ENCODE measurements at places on chromosomes 1 and 21. TPM values are rescaled to one million over a fixed set of nuclear protein-coding genes. Genes with fewer than 3 reads are reported as not detected.

DNA sequence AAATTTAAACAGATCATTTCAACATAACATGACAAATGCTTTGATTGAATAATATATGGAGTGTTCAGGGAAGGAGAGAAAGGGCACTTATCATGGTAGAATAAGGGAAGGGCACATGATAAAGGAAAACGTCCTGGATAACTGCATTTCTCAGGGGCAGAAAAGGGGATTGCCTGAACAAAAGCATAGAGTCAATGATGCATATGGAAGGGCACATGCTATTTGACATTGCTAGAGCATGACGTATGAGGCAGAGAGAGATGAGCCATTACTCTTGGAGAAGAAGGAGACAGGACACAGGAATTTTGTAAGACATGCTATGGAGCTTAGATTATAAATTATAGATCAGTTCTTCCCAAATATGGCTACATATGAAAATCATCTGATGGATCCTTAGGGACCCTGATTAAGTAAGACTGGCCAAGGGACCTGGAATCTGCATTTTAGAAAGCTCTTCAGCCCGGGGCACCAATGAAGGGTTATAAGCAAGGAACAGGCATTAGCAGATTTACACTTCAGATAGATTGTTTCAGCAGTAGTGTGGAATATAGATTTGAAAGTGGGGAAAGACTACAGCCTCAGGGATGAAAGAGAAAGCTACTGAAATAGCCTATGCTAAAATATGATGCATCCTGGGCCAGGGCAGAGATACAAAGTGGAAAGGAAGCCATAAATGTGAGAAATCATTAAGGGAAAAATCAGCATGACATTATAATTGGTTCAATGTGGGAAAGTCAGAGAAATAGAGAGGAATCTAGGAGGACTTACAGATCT lies 21.3 kb downstream of the FMO2 start:
- no peaks in the 10 kb centered on the region for H3K36me3 ChIP-seq
- no peak for DNase-seq
- H3K27ac ChIP-seq, result no peak overlapping the region
- no peaks in the 10 kb centered on the region for H3K27me3 ChIP-seq
- no peaks in the 10 kb centered on the region for H3K4me1 ChIP-seq
- no peak overlapping the region for H3K4me3 ChIP-seq

- no peaks in the 10 kb centered on the region for H3K27me3 ChIP-seq
- no peaks in the 10 kb centered on the region for H3K36me3 ChIP-seq
- DNase-seq, result no peak
- H3K4me3 ChIP-seq, result no peak overlapping the region
- H3K27ac ChIP-seq, result no peak overlapping the region
These were observed 15.9 kb downstream of the SMIM12 start for GRCh38 chr1:34843392-34844251.

DNA sequence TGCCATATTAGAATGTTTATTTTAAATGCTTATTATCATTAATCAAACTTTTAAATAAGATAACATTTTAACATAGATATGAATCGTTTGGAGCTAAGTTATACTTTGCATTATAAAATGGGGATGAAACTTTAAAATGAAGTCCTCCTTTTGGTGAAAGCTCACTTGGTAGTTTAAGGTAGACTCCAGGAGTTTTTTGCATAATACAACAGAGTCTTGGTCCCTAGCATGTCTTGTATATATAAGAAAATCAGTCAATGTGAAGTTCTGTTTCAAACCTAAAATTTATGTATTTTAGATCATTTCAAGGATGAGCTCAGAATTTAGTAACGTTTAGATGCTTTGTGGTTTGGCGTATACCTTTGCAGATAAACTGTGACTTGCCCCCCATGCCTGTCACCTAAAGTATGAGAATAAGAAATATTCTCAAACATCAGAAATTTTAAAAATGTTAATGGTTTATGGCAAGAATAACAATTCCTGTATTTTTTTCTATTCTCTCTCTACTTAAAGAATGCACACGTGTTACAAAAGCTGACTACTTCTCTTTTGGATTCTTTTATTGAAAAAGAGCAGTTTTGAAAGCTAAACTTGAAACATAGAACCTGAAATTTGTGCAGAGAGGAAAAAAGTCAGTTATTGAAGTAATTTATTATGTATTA lies 3.8 kb downstream of the NFIA start:
- no peak for DNase-seq

The MIXL1 gene
- total RNA-seq, result not detected

The BCAS2 gene
- 45.4 TPM for total RNA-seq

The TNFRSF9 gene
- under 0.01 TPM for total RNA-seq

The FLG gene
- total RNA-seq, result not detected

DNA sequence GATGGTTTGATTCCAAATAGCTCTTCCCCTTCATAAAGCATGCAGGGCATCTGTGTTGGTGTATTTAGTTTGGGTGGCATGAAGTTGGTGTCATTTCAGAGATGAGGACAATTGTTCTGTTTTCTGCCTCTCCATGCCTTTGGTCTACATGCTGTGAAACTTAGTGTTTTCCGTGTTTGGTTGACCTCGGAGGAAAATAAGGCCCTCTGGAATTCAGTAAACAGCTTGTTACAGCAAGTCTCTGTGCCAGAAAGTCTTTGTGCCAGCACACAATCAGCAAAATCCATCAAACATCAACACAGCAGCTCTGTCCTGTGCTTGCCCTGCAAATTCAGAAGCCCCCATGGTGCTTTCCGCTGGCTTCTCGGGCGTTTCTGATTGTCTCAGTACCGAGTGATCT lies 9.5 kb downstream of the PARK7 start:
- no peak overlapping the region for H3K4me3 ChIP-seq
- H3K4me1 ChIP-seq, result no peaks in the 10 kb centered on the region
- no peaks in the 10 kb centered on the region for H3K27me3 ChIP-seq
- peaks cover 15% of the 10 kb centered on the region for H3K36me3 ChIP-seq
- H3K27ac ChIP-seq, result no peak overlapping the region

DNA sequence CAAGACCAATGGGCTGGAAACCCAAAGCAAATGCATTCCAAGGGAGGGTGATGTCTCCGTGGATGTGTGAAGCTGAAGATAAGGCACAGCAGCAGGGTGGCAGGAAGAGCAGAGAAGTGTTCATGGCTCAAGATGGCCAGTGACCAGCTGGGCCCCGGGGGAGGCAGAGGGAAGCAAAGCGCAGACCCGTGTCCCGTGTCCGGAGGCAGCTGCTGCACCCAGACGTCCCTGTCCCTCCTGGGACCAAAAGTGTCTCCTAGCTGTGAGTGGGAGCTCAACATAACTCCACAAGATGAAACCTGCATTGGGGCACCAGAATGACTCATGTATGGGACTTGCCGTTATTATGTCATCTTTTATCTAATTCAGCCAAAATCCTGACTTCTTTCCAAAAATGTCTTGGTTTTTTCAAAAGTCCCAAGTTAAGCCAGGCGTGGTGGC lies 118.2 kb downstream of the RIPK4 start:
- H3K4me1 ChIP-seq, result peaks cover 8% of the 10 kb centered on the region
- no peaks in the 10 kb centered on the region for H3K27me3 ChIP-seq

- no peaks in the 10 kb centered on the region for H3K36me3 ChIP-seq
- H3K4me3 ChIP-seq, result no peak overlapping the region
- DNase-seq, result peak; percentile 72
These were observed 64.8 kb downstream of the ALPL start for GRCh38 chr1:21573971-21574465.

GRCh38 chr21:39527664-39528381 lies 76.1 kb downstream of the SH3BGR start:
- H3K4me3 ChIP-seq, result no peak overlapping the region
- H3K4me1 ChIP-seq, result no peaks in the 10 kb centered on the region
- no peak for DNase-seq
- H3K27ac ChIP-seq, result no peak overlapping the region

DNA sequence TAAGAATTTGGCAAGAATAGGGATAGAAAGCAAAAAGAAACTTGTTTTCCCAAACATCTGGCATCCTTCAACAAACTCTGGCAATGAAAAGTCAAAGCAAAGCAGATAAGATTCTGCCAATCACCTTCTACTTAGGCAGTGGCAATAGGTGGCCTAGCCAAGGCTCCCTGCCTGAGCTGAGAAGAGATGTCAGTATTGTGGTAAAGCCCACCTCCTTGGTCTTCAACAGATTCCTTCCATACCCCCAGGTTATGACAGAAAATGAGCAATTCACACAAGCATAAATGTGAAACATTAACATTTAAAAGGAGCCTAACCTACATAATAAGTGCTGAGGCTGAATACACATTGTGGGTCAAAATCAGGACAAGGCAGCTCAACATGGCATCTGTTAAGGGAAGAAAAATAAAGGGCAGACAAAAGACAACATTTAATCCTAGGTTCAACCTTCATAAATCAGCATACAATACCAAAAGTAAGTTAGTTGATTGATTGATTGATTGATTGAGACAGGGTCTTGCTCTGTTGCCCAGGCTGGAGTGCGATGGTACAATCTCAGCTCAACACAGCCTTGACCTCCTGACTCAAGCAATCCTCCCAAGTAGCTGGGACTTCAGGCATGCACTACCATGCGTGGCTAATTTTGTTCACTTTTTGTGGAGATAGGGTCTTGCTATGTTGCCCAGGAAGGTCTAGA lies 123.1 kb downstream of the AKT3 start:
- no peak for DNase-seq
- H3K36me3 ChIP-seq, result peaks cover 3% of the 10 kb centered on the region
- no peak overlapping the region for H3K27ac ChIP-seq

The OR10J1 gene
- total RNA-seq, result not detected

- peaks cover 1% of the 10 kb centered on the region for H3K4me1 ChIP-seq
- H3K36me3 ChIP-seq, result peaks cover 42% of the 10 kb centered on the region
- no peak for DNase-seq
- H3K27me3 ChIP-seq, result no peaks in the 10 kb centered on the region
These were observed 7.0 kb downstream of the TXLNA start for GRCh38 chr1:32186491-32186890.

The OR2L8 gene
- total RNA-seq, result not detected

- no peaks in the 10 kb centered on the region for H3K4me1 ChIP-seq
- H3K27ac ChIP-seq, result no peak overlapping the region
- H3K36me3 ChIP-seq, result no peaks in the 10 kb centered on the region
- H3K4me3 ChIP-seq, result no peak overlapping the region
- no peaks in the 10 kb centered on the region for H3K27me3 ChIP-seq
These were observed 116.7 kb upstream of the GRIK3 start for GRCh38 chr1:37150986-37151385.

- H3K27ac ChIP-seq, result no peak overlapping the region
- H3K4me3 ChIP-seq, result no peak overlapping the region
- H3K36me3 ChIP-seq, result peaks cover 33% of the 10 kb centered on the region
- H3K4me1 ChIP-seq, result no peaks in the 10 kb centered on the region
These were observed 17.4 kb upstream of the NBPF1 start for GRCh38 chr1:16630661-16631247.

The ERI3 gene
- total RNA-seq, result 44.9 TPM

- no peaks in the 10 kb centered on the region for H3K27me3 ChIP-seq
- no peaks in the 10 kb centered on the region for H3K4me1 ChIP-seq
- H3K36me3 ChIP-seq, result no peaks in the 10 kb centered on the region
- H3K27ac ChIP-seq, result no peak overlapping the region
These were observed 10.2 kb upstream of the PLXNA2 start for GRCh38 chr1:208254376-208254775.

- peaks cover 44% of the 10 kb centered on the region for H3K27me3 ChIP-seq
- H3K36me3 ChIP-seq, result no peaks in the 10 kb centered on the region
- peaks cover 3% of the 10 kb centered on the region for H3K4me1 ChIP-seq
- DNase-seq, result peak; percentile 93
- H3K27ac ChIP-seq, result no peak overlapping the region
These were observed 1.2 kb downstream of the PIK3C2B start for GRCh38 chr1:204493145-204493983.

The NES gene
- 87.4 TPM for total RNA-seq

DNA sequence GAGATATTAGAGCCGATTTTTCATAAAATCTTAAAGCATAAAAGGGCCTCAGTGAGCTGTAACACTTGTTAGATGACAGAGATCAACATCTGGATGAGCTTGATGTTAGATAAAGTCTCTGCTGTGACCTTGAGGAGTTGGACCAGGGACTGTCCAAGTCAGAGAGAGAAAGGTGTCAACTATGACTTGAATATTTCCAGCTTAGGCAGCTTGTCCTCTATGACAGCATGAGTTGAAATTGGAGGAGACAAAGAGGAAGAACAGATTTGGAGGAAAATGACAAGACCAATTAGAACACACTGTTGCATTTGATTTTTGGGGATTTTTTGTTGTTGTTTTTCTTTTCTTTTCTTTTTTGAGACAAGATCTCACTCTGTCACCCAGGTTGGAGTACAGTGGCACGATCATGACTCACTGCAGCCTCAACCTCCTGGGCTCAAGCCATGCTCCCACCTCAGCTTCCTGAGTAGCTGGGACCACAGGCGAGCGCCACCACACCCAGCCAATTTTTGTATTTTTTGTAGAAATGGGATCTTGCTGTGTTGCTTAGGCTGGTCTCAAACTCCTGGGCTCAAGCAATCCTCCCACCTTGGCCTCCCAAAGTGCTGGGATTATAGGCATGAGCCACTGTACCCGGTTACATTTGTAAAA lies 35.3 kb upstream of the CLIC4 start:
- DNase-seq, result no peak
- H3K27me3 ChIP-seq, result no peaks in the 10 kb centered on the region
- no peaks in the 10 kb centered on the region for H3K36me3 ChIP-seq
- no peak overlapping the region for H3K27ac ChIP-seq
- no peak overlapping the region for H3K4me3 ChIP-seq

- H3K27me3 ChIP-seq, result no peaks in the 10 kb centered on the region
- no peaks in the 10 kb centered on the region for H3K36me3 ChIP-seq
- H3K4me1 ChIP-seq, result no peaks in the 10 kb centered on the region
- DNase-seq, result no peak
- H3K4me3 ChIP-seq, result no peak overlapping the region
These were observed 3.1 kb downstream of the C1orf162 start for GRCh38 chr1:111476761-111477309.

GRCh38 chr1:145846201-145846612 lies 777 bp downstream of the NUDT17 start:
- H3K4me3 ChIP-seq, result peak overlapping the region; percentile 68
- DNase-seq, result peak; percentile 39
- no peaks in the 10 kb centered on the region for H3K27me3 ChIP-seq
- no peak overlapping the region for H3K27ac ChIP-seq
- H3K4me1 ChIP-seq, result peaks cover 15% of the 10 kb centered on the region

The CR2 gene
- not detected for total RNA-seq

DNA sequence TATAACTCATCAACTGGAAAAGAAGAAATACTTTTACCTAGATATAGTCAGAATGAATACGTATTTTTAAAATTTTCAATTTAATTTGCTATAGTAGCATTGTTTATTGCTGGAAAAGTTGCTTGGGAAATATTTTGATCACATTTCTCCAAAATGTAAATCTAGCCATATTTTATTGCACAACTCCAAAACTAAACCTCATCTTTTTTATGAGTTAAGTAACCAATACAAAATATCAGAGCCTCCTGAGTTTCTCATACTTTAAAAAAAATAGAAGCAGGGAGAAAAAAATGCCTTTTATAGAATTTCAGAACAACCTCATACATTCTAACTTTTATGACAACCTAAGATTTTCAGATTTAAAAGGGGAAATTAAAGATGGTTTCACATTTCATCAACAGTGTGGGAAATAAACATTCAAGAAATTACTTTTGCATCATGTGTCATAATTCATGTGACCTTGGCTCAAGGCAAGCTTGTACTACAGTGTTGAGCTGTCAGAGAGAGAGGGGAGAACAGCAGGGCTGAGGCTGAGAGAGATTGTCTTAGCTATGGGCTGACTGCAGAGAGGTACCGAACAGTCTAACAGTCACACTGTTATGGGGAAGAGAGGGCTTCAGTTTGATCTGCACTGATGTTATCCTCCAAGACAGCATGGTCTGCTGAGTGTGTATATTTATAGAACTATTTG lies 519.0 kb downstream of the LTN1 start:
- peaks cover 6% of the 10 kb centered on the region for H3K4me1 ChIP-seq
- H3K4me3 ChIP-seq, result no peak overlapping the region
- no peaks in the 10 kb centered on the region for H3K27me3 ChIP-seq
- peak; percentile 91 for DNase-seq

- peak overlapping the region; percentile 5 for H3K27ac ChIP-seq
- H3K4me3 ChIP-seq, result no peak overlapping the region
- no peaks in the 10 kb centered on the region for H3K27me3 ChIP-seq
- peak; percentile 44 for DNase-seq
- no peaks in the 10 kb centered on the region for H3K36me3 ChIP-seq
These were observed 8.5 kb downstream of the KYAT3 start for GRCh38 chr1:88983791-88984559.
